Right renal cortex interstitium (tissue), 3 donors: ENCODE measurements at places on chromosomes 7 and 10.

DNA sequence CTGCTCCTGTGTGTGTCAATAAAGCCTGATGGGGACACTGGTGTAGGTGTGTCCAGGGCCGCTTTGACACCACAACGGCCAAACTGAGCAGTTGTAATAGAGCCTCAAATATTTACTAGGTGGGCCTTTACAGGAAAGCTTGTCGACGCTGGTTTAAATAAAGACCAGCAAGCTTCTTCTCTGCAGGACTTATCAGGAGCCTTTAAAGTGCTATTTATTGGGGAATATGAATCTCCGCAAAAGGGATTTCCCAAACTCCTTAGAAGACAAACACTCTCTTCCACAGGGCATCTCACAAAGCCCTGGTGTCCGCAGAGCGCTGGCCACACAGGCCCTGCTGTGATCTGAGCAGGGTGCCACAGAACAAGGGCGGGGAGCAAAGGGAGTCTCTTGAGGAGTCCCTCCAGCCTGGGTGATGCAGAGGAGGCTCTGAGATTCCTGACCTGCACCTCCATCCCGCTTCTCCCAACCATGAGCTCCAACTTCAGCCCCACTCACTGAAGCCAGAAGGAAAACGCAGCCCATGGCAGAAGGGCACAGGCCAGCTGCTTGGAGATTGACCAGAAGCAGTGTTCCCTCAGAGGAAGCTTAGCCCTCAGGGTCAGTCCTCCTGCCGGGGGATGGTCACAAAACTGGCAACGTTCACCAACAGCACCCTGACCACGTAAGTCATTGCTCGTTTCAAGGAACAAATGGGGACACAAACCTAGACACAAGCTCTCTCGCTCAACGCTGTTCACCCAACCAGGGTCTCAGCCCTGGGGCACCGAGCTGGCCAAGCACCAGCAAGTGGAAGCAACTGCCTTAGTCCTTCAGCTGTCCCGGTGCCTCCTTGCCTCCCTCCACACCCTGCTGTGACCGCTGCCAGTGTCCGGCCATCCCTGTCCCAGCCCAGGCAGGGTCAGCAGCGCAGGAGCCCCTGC is 129.5 kb downstream of the OAT start:
- no peak for DNase-seq

DNA sequence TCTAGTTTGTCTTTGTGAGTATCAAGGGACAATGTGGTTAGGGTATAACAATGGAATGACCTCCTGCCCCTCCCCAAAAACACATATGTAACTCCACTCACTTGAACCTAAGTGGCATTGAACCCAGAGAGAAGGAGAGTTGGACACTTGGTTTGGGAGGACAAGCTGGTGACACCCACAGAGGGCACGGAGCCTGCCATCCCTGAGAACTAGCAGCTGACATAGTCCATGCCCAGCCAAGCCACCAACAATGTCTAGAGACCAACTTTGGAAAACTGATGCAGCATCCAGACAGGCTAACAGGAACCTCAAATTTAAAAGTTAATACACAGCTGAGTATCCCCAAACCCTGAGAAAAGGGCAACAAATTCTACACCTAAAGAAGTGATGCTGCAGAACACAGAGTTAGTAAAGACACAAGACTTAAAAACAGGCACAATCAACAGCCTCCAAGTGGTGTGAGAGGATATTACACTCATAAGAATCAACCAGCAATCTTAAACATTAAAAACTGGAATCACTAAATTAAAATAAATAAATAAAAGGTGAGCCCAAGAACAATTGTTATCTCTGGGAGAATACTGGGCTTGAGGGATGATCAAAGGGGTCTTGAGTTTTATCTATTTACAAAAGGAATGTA is 27.2 kb downstream of the NUDCD3 start:
- no peak for DNase-seq

DNA sequence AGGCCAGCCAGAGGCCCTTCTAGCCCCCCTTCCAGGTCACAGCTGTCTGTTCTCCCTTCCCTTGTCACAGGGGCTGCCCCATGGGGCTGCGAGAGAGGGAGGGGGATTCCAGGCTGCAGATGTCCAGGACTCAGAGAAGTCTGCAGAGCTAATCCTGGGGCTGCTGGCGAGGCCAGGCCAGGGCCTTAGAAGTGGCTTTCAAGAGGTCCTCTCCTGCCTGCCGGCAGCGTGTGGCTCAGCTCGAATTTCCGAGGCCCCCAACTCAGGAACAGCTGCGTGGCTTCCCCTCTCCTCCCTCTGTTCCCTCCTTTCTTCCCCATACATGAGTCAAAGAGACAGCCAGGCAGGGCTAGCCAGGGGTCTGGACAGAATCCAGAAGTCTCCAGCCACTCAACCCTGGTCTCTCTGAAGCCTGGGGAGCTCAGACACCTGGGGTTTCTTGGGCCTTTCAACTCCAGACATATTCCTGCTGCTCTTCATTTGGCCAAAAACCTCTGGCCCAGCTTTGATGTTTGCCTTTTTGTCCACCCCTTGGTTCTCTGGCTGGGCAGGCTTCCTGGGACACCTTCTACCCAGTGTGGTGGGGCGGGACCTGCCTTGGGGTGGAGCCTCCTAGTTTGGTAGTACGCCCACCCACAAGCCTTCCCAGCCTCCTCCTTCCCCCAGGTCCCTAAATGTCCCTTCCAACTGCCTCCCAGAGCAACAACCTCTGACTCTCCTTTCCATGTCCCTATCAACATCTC is 21.8 kb upstream of the EIF5AL1 start:
- DNase-seq = peak; percentile 55

- DNase-seq = no peak
Measured at GRCh38 chr7:99563650-99564049, 5.2 kb downstream of the ZNF655 start.

DNA sequence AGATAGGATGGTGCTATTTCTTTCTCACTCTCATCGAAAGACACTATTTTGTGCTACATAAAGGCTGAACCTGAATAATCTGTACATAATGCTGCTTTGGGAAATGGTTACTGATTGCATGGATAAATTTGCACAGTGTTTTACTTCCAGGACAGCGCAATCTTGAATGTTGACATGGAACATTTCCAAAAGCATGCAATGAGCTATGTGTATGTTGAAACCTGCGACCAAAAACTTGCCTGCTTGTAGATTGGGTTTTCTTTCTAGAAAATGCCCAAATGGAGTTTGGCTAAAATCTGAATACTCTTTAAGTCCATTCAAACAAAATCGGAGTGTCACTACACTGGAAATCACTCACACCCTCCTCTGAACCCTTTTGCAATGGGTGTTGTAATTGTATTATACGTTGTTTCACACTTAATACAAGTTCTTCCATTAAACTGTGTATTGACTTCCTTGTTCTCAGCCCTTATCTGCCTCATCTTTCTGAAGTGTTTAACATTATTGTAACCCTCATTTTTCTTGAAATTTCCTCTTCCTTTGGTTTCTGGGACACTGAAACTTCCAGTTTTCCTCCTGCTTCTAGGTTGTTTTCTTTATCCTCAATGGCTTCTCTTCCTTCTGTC is 73.7 kb upstream of the CAPZA2 start:
- no peak for DNase-seq

- DNase-seq = no peak
Measured at GRCh38 chr10:88889559-88890337, 9.7 kb downstream of the STAMBPL1 start.

GRCh38 chr7:158751751-158752150 is 47.1 kb upstream of the NCAPG2 start:
- DNase-seq = no peak

DNA sequence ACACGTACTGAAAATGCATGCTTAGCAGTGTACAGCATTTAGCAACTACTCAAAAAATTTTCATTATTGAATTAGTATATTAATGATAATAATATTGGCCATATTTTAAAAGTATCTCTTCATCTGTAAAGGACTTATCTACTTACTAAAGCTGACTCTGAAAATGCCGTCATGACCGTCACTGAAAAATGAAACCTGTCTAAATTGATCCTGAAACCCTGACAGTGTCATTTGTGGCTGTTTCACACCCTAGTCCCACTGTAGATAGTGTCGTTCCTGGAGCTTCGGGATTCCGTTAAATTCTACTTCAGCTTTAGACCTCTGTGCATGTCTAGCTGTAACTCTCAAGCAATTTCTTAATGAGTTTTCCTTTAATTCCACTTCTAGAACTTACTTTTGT is 35.8 kb upstream of the EZH2 start:
- no peak for DNase-seq

- DNase-seq = no peak
Measured at GRCh38 chr10:10914144-10914543, 103.5 kb upstream of the CELF2 start.

DNA sequence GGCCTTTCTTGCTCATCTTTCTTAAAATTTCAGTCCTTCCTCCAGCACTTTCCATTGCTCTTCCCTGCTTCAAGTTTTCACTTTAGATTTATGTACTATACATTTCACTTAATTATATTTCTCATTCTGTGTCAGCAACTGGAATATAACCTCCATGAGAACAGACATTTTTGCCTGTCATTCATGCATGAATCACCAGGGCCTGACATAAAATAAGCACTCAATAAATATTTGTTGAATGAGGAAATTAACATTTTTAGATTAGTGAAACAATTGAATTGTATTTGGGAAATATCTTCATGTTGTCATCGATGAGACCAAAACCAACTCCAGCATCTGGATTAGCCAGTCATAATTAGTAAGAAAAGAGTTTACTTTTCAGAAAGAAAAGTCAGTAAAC is 6.1 kb downstream of the SAMD9L start:
- DNase-seq = no peak

GRCh38 chr10:73229567-73229966 is 17.5 kb downstream of the DNAJC9 start:
- DNase-seq = no peak

GRCh38 chr7:91326516-91327199 is 62.4 kb downstream of the FZD1 start:
- no peak for DNase-seq

- DNase-seq = no peak
Measured at GRCh38 chr7:149733131-149733923, 40.1 kb downstream of the ZNF467 start.

DNA sequence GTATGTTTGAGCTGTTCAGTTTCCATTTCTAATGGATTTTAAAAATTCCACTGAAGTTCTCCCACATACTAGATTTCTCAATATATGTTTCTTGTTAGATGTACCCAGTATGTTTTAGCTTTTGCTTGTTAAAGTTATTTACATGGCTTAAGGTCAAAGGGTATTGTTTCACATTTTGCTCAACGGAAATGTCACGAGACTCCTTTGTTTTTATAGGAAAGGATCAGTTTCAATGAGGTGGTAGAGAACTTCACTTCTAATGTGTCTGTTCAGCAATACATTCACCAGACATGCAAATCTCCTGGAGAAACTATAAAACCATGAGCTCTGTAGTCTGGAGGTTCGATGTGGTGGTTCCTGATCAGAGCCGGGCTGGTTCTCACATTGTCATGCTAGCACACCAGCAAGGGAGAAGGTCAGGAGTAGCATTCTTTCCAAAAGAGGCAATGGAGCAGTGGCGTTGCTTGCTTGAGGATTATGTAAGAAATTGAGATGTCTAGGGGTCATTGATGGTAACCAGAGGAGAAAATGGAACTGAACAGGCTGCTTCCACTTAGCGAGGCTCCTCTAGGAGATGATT is 114.0 kb downstream of the RAB18 start:
- DNase-seq = no peak

DNA sequence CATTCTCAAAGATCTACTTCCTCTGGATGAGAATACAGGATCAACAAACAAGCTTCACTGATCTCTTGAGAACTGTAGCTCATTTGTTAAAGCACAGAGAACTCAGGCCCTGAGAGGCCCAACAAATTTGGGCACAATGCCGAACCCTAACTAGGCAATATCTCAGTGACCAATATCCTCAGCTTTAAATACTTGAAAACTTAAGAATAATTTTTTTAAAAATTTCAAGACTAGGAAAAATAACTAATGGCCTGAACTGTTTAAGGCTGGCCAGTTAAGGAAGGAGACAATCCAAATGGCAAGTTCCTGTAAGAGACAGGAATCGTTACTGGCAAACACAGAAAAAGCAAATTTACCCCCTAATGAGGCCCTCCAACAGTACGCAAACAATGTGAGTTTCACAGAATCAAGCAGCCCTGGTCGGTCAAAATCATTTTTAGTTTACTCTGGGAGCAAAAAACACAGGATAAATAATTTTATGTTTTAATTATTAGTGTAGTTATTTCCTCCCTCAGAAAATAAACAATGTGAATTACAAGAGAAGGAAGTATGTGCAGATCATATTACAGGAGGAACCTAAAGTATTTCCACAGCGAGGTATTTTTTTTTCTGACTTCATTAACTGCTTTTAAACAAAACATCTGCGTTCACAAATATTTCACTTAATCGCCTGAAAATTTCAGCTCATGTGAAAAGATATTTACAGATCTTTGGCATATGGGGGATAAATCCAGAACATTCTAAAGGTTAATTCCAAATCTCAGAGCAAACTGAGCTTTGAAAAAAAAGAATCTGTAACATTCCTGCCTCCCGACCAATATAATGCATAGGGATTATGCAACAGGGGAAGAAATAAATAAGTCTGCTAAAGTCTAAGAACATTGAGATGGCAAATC is 39.5 kb downstream of the NT5C2 start:
- peak; percentile 47 for DNase-seq

DNA sequence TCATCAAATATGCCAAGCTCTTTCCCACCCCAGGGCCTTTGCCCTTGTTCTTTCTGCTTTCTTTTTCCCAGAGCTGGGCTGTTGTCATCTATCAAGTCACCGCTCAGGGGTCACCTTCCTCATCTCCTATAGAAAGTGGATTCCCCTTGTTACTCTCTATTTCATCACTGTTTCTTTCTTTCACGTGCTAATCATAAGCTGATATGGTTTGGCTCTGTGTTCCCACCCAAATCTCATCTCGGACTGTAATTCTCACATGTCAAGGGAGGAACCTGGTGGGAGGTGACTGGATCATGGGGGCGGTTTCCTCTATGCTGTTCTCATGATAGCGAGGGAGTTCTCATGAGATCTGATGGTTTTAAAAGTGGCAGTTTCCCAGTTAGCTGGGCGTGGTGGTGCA is 17.0 kb upstream of the TIAL1 start:
- no peak for DNase-seq

DNA sequence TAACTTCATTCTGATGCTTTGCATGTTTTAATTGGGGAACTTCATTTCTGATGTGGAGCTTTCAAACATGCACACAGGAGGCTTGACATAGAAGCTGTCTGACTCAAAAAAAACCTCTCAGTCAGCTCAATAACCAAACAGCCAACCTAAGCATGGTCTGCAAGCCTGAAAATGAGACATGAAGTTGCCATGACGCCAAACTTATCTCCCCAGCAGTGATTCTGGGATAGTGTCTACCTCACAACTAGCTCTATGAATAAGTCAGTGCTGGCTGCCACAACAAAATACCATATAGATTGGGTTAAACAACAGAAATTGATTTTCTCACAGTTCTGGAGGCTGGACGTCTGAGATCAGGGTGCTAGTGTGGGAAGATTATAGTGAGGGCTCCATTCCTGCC is 244.2 kb downstream of the CCDC3 start:
- DNase-seq = no peak

DNA sequence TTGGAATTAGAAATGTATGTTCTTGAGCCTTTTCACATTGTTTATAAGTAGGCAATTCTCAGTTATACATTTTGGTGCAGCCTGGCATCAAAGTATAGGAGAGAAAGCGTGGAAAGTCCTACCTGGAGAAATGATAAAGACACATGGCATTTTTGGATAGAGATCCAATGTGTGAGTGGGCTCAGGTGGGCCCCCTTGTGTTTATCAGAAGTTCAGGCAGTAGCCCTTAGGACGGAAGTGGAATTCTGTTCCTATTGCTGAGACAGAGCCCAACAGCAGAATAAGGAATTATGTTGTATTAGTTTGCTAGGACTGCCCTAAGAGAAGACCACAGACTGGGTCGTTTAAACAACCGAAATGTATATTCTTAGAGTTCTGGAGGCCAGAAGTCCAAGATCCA is 85.2 kb upstream of the AMPH start:
- no peak for DNase-seq
